ENCODE measurements at places on chromosomes 3 and 15.

DNA sequence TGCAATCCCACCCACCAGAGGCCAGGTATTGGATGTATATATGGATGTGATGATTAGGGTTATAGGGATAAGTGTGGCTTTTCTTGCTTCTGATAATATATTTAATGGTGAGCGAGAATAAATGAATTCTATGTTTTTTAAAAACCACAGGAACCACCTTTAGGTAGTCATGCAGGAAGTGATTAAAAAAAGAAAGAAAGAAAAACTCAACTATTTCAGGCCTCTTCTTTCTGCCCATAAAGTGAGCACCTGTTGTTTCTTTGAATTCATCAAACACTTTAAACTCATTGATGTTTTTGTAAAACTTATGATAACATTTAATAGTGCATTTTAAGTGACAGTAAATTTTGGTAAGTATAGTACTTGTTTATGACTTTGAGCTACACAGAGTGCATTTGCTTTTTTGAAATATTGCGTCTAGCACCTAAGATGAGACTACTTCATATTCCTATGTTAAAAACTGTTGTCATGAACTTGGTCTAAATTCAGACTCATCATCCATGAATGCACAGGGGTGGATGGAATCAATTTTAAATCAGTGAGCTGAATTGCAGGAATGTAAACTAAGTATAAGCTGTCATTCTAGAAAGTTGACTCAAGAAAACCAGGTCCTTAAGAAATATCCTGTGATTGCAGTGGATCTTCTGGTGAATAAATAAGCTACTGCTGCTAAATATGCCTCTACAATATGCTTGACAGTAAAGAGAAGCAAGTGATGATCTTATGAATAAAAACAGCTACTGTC lies 764.4 kb upstream of the NECTIN3 start:
- DNase-seq: no peak

GRCh38 chr15:83477172-83477807 lies 30.1 kb downstream of the SH3GL3 start:
- DNase-seq: no peak

- no peak for DNase-seq
Measured at GRCh38 chr3:70501561-70501960, 189.1 kb upstream of the MDFIC2 start.

DNA sequence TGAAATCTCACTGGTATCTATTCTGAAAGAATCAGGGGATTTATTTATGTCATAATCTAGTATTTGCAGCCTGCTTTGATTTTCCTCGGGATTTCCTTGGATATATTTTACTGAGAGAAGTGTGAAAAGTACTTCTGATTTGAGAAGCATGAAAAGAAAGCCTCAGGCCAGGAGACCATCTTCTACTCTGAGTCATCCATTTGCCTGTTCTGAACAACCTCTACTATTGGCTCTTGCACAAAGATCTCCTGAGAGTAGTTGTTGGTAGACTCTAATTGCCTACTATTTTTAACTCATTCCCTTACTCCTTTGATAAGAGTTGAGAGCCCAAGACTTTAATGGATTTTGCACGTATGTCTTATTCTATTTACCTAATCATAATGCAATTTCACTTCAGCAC lies 318.9 kb downstream of the BCHE start:
- no peak for DNase-seq

DNA sequence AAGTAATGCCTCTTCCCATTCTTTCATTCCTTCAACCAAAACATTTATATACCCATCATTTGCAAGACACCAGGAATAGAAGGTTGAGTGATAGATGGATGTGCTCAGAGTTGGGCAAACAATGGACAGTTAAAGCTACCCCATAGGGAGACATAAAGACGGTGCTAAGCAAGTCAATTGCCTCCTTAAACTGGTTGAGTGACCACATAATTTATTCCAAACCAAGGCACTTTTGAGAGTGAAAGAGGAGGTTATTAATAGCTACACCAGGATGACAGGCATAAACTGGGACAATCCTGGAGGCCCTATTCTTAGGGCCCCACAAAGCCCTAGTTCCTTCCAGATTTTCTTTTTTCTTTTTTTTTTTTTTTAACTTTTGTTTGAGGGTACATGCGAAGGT lies 21.4 kb upstream of the DYNC1LI1 start:
- no peak for DNase-seq
